ENCODE measurements at places on chromosomes 6 and 20.

GRCh38 chr6:29014729-29015608 is 9.9 kb upstream of the ZNF311 start:
- DNase-seq = no peak

GRCh38 chr6:71364889-71365542 is 76.4 kb downstream of the OGFRL1 start:
- peak; percentile 59 for DNase-seq

- DNase-seq = no peak
Measured at GRCh38 chr6:37731888-37732287, 34.2 kb upstream of the MDGA1 start.

DNA sequence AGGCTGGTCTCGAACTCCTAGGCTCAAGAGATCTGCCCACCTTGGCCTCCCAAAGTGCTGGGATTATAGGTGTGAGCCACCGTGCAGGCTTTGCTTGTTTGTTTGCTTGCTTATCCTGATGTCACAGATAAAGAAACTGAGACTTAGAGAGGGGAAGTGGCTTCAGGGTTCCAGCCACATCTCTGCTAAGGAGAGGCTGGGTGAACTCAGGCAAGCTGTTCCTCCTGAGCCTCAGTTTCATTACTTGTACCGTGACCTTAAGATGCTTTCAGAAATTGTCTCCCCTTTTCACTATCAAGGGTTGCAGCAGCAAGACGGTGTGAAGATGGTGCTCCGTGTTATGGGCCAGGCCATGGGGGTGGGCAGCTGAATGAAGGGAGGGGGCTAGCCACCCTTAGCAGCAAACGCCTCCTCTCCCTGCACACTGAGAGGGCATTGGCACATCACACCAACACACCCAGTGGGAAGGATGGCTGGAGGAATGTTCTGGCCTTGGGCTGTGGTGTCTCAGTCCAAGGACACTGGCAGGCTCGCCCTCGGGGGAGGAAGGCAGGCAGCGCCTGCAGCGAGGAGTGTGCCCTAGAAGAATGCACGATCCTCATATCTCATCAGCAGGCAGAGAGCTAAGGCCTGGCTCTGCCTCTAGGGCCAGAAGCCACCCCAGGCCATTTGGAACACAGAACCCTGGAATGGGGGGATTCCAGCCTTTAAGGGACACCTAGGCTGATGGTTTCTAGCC is 48.2 kb upstream of the TLDC2 start:
- no peak for DNase-seq

DNA sequence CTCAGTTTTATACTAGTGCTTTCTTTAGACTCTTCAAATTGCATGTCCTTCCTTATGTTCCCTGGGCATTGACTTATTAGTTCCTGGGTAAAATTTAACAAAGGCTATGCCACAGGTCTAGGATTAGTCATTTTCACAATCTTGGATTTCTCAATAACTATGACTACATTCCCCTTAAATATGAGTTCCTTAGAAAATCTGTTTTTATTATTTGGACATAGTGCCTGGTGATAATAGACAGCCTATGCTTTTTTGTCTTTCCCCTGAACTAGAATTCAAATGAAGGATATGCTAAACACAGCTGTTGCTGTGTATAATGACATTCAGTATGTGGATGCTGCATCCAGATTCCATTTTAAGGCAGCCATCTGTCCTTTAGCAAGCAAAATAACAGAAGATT is 1252.8 kb upstream of the GJE1 start:
- no peak for DNase-seq

DNA sequence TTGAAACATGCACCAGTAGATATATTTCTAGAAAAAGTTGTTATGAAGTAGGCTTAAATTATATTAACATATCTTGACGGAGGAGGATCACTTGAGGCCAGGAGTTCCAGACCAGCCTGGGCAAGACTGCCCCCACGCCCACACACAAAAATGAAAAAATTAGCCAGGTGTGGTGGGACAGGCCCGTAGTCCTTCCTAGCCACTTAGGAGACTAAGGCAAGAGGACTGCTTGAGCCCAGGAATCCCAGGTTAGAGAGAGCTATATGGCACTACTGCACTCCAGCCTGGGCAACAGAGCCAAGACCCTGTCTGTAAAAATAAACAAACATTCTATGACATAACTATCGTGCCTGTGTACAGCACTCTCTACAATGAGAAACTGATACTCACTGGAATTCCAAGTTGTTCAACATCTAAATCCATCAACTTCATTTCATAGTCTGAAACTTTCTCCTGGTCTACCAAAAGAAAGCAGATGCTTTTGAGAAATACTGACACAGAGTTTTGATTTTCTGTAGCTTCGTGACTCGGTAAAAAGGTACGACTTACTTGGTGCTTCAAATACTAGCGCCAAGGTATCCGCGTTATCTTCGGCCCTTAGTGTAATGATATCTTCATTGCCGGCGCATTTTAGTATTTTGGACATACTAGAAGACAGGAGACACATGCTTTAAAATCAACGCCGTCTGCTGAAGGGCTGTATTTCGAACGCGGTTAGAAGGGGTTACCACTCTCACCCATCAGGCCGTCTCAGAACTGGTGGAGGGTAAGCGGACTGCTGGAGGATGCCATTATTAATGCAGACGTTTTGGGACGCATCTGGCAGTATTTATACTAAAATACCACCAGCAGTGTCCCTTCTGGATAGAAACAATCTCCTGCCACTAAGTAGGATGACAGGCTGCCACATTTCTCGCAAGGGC is 1.3 kb downstream of the PCNA start:
- DNase-seq = no peak

- DNase-seq = no peak
Measured at GRCh38 chr6:15480525-15480924, 182.3 kb downstream of the DTNBP1 start.

- peak; percentile 6 for DNase-seq
Measured at GRCh38 chr6:9933677-9934076, 481.2 kb downstream of the TFAP2A start.

GRCh38 chr6:15614277-15614676 is 48.6 kb downstream of the DTNBP1 start:
- DNase-seq = no peak

DNA sequence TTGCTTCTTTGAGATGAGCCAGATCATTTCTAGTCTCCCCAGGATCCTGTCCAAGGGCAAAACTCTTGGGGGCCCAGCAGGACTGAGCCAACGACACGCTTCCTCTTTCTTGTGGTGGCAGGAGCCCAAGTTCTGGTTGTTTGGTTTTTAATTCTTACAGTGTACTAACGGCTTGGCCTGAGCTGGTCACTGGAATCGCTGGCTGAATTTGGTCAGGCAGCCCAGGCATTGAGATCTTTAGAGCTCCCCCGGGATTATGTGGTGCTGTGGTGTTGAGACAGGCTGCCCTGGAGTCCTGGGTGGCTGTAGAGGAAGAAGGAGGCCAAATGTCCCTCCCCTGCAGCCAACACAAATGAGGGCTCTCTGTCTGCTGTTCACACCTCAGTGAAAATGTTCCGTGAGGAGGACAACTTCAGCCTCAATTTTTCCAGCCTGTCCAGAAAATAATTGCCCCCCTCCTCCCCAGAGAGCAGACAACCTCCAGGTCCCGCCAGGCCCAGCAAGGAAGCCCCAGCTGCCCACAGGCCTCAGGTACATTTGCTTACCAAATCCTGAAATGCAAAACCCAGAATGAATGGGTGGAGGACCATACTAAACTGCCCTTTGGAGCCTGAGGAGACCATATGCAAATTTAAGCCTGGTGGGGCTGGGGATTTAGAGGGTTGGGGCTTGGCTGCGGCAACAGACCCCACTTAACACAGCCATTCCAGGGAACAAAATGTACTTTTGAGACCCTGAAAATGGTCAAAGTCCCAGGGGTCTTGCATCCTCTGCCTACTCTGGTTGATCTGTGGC is 23.6 kb downstream of the BNIP5 start:
- DNase-seq = no peak

- no peak for DNase-seq
Measured at GRCh38 chr6:44561060-44561623, 173.6 kb downstream of the CDC5L start.

All from retinal pigment epithelial cell (primary cell).